CD8-positive, alpha-beta memory T cell (primary cell): ENCODE measurements at places on chromosomes 11 and 22.

DNA sequence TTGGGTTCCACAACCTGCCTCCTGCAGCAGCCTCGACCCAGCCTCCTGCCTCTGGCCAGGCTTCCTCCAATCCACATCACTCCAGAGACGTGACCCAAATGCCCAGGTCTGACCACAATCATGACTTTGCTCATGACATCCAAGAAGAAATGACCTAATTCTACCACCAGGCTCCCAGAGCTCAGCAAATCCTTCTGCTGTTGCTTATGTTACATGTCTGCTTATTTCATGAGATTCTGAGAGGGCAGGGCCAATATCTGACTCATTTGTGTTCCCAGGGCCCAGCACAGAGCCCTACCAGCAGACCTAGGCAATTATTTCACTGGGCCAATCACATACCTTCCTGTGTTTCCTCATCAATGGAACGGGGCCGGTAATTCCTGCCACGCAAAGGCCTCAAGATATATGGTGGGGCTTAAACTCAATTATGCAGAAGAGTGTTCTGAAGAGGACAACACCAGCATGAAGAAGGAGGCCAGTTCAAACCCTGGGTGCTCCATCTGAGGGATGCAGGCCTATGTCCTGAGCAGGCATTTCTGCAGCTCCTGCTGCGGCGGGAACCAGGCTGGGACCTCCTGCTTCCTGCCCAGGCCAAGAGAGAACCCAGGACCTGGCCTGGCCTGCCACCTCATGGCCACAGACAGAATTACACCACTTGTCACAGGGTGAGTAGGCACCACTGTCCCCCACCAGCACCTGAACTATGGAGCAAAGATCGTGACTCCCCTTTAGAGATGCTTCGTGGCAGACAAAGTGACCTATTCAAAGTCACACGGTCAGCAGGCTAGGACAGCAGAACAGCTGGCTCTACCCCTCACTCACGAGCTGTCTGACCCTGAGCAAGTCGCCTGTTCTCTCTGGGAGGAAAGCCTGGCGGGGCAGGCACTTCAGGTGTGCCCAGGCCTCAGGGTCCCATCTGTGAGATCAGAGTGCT lies 5.9 kb downstream of the CENPM start:
- peak; percentile 85 for DNase-seq

DNA sequence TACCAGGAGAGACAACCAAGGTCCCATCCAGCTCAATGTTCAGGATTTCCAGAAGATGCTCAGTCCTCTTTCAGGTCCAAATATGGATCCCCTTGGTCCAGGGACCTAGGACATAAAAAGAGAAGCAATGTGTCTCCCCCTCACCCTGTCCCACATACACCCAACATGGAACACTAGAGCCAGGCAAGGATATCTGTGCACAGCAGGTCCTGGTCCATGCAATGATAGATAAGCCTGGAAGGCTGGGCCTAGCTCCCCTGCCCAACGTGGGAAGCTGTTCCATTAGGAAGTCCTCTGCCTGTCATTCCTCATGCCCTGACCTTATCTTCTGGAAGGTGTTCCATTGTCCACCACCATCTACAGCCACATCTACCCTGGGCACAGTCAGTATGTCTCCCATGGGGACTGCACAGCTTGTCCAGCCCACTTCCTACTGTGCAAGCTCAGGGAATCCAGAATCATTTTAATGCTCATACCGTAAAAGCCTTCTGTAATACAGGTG lies 1434.8 kb downstream of the TBC1D22A start:
- DNase-seq = no peak

GRCh38 chr11:3169255-3170043 lies 4.3 kb upstream of the OSBPL5 start:
- DNase-seq = no peak

GRCh38 chr11:35111161-35112055 lies 27.6 kb upstream of the CD44 start:
- no peak for DNase-seq
